AG04450 (cell line): ENCODE measurements at places on chromosomes 2 and 18.

DNA sequence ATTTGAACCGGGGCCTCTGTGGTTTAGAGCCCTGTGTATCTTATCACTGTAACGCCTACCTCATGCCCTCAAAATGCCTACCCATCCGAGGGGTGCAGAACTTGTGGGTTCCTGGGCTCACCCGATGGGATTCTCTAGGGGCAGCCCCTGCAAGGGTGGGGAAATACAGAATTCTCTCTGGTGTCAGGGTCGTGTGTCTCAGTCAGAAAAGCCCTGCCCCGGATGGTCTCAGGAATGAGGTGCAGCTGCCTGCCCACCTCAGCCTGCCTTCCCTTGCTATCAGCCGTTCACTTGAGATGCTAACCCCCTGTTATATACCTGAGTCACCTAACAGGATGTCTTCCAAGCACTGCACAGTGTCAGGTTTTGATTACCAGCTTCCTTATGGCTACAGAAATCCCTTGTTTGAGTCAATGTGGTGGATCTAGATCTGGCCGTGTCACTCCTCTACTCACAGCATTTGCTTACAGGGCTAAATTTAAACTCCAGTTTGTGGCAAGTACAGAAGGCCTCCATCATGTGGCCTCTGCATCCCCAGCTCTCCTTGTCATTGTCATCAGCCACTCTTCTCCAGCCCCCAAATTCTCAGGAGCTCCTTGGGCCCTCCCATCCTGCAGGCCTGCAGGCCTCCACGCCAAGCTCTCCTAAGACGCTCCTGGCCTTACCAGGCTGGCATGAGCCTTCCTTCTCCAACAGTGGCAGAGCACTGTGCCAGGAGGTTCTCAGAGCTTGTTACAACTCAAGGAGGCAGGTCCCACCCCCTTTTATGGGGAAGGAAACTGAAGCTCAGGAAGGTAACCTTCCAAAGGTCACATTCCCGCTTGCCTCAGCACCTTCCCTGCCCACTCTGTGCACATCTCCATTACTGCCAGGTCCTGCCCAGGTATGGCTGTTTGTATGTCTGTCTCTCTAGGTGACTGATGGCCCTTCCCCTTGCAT, 14.3 kb upstream of the MAP3K2 start:
- DNase-seq, result no peak

DNA sequence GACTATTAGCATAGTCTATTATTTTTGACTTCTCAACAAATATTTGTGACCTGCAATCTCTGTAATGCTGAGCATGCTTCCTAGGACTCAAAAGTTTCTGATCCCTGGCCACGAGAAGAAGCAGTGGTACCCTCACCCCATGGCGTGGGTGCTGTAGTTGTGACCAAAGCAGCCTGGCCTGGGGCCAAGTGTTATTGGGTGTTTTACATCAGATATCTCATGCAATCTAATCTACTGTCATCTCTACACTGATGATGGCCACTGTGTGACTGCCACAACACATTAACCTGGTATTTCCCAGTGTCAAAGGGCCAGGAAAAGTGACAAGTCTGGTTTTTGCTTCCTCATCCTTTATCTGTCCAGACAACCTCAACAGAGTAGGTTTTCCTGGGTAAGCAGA, 80.8 kb upstream of the WIPF1 start:
- DNase-seq, result no peak

GRCh38 chr2:81462420-81462819, 1157.9 kb upstream of the LRRTM1 start:
- no peak for DNase-seq

- DNase-seq, result no peak
Observed at GRCh38 chr2:39407516-39408296, 29.4 kb downstream of the MAP4K3 start.
